Epithelial cell of proximal tubule (primary cell): ENCODE measurements at places on chromosomes 7 and 10.

DNA sequence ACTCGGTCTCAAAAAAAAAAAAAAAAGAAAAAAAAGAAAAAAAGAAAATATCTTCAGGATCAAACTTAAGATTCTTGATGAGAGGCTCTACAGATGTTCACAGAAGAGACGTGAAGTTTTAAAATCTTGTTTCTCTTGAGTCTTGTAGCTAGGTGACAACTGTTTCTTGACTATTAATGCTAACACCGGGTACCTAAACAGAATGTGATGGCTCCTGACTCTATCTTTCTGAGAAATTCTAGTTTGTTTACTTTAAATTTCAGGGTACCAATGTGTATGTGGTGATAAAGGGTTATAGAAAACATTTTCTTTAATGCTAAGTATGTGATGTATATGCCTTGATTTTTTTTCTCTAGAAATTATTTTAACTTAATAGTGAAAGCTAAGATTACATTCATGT is 61.0 kb downstream of the DAGLB start:
- no peak for DNase-seq

DNA sequence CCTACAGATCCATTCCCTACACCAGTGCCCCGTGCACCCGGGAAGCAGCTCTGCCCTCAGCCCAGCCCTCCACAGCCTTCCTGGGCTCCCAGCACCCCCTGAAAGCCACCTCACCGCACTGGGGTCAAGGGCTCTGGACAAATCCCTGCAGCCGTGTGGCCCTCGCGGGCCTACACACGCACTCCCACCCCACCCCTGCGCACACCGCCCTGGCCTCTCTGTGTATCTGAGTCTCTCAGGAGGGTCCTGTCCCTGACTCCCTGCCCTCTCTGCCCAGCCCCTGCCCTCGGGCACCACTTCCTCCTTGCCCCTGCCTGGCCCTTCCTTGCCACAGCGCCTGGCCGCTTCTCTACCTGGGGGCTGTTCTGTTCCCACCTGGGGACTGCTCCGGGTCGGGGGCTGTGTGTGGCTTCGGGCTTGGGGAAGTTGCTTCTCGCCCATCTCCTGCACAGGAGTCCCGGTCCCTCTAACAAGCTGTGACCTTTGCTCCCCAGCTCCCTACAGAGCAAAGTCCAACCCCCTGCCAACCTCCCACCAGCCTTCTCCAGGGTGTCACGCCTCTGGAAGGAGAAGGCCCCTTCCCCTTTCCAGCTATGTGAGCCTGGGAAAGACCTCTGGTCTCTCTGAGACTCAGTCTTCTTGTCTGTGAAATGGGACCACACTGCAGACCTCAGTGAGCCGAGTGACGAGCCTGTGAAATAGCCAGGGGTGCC is 1.5 kb downstream of the TMEM184A start:
- no peak for DNase-seq

- no peak for DNase-seq
Observed at GRCh38 chr10:29317027-29317420, 28.2 kb downstream of the LYZL1 start.

DNA sequence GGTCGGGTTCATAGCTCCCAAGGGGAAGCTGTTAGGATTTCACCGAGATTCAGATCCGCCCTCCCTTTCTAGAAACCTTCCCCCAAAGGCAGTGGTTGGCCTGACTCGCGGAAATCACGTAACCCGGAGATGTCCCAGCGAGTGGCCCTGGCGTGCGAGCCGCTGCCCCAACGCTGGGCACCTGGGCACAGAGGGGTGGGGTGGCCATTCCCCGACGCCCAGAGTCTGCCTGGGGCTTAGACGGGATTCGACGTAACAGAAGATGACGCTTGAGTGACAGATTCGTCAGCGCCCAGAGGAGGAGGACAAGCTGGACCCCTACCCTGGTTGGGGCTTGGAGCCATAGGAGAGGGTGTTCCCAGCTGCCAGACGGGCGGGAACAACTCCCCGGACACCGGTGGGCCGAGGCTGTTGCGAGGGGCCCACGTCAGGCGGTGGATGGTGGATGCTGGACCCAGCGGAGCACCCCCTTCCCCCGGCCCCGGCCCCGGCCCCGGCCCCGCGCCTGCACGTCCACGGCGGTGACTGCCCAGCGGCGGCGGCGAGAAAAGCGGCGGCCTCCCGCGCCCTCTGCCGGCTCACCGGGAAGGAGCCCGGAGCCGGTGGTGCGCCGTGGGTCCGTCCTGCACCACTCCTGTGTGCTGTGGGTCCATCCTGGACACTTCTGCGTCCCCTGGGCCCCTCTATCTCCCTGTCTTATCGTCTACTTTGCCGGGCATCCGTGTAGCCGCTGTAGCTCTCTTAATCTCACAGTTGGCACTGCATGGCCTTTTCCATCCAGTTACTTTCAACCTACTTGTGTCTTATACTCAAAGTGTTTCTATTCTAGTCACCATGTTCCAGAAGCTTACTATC is 35.4 kb upstream of the KNDC1 start:
- no peak for DNase-seq

DNA sequence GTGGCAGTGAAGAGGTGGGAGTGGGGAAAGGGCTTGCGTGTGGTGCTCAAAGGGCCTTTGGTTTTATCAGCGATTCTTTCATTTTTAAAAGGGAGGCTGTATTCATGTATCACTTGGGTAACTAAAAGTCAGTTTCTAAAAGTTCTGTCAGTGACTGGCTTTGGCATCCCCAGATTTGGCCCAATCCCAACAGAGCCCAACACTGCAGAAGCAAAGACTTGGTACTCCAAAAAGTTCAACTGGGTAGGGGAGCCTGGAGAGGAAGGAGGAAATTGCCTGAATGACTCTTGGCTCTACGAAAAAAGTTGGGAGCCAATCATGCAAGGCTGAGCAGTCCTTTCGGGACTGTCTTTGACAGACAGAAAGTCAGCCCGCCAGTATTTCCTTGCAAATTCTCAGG is 54.5 kb upstream of the COL13A1 start:
- DNase-seq: no peak

- DNase-seq: no peak
Observed at GRCh38 chr7:33757050-33757449, 148.3 kb upstream of the BMPER start.
